ENCODE measurements at places on chromosomes 12 and 14.

GRCh38 chr12:116525418-116526001 lies 33.7 kb upstream of the MAP1LC3B2 start:
- DNase-seq = peak; percentile 72

DNA sequence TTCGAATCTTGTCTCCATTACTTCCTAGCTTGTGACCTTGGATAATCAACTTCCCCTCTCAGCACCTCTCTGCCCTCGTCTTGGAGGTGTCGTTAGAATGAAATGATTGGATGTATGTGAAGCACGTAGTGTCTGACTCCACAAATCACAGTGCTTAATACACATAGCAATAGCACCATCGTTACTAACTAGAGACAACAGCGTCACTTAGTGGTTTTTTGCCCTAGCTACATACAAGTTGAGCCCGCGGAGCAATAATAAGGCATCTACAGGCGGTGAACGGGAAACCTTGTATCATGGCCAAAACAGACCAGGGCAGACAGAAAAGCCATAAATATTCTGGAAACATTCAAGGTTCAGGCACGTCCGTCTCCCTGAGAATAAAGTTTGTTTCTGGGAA lies 154.9 kb downstream of the ASCL4 start:
- DNase-seq = no peak

DNA sequence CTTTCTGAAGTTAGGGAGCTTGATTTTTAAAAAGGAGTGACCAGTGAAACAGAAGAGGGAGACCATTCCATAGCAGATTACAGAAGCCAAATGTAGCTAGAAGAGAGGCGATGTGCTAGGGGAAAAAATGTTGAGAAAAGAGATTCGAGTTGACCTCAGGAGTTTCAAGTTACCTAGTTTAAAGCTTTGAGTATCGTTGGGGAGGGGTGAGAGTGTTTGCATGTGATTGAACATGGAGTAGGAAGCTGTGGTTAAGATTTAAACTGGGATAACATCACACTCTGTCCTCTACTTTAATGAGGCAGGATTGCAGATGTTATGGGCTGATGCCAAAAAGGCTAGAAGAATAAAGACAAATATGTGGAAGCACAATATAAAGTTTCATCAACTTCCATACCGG lies 3.7 kb downstream of the LETMD1 start:
- DNase-seq = peak; percentile 18

GRCh38 chr12:122243965-122244364 lies 18.1 kb upstream of the DIABLO start:
- no peak for DNase-seq

DNA sequence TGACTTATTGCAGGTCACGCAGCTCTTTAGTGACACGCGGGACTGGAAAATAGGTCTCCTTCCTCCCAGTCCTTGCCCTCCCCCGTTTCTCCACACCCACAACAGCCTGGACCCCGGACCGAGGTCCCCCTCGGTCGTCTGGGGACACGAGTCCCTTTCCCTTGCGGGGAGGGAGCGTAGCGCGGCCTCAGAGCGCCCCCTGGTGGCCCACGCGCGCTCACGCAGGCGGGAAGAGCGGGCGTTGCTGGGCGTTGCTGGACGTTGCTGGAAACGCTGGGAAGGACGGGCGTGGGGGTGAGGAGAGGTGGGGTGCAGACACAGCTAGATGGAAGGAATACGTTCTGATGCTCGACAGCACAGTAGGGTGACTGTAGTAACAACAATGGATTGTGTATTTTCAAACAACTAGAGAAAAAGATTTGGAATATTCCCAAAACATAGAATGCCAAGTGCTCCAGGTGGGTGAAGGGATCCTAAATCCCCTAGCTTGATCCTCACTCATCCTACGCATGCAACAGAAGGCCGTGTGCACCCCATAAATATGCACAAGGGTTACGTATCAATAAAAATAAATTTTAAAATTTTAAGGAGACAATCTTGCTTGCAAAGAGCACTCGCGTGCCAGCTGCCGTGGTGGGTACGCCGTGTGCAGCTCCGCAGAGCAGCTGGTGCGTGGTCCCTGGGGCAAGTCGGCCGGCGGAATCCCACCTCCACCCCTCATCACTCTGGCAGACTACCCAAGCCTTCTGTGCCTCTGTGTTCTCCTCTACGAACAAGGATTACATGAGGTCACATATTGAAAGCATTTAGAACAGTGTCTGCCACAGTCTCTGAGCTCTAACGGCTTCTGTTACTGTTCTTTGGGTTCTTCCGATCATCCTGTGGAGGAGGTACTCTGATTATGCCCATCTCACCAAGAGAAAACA lies 87.4 kb downstream of the B4GALNT3 start:
- peak; percentile 51 for DNase-seq

GRCh38 chr14:55123852-55124639 lies 5.0 kb upstream of the LGALS3 start:
- DNase-seq = no peak

DNA sequence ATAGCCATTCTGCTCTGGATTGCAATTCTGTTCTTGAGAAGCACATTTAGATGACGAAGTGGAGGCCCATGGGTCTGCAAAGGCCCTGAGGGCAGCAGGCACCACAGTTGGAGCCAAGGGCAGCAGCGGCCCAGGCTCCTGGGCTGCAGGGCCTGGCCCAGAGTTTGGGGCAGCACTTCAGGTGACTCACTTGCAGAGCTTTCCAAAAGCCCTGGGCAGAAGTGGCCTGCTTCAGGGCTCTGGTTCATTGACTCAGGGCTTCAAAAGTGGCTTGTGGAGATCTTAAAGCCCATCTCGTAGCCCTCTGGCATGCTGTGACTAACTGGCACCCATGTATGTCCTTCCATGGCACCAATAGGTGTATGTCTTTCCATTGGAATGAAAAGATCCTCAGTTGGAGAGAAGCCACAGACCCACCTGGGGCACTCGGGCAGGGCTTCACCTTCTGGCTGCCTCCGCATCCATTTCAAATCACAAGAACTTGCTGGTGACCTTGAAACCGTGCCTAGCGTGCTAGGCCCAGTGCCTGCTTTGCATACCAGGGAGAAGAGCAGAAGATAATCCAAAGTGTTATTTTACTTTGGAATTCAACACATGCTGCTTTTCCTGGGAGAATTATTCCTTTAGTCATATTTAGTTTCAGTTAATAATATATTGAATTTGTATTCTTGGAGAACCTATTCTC lies 106.7 kb downstream of the PRMT8 start:
- no peak for DNase-seq

DNA sequence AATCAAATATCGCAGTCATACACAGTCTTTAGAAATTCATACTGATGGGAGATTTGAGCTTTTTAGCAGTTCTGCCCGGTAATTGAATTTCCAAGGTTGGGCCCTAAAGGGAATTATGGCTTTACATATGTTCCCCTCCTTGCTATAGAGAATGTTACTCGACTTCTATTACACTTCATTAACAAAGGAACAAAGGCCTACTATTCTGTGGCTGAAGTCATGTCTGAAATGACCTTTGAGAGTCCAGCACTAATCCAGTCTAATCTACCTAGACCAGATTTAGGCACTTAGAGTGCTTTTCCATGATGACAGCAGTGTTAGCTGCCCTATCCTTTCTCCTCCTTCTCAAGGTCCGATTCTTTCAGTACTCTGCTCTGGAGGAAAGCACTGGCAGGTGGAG lies 305.3 kb downstream of the MED13L start:
- DNase-seq = no peak

DNA sequence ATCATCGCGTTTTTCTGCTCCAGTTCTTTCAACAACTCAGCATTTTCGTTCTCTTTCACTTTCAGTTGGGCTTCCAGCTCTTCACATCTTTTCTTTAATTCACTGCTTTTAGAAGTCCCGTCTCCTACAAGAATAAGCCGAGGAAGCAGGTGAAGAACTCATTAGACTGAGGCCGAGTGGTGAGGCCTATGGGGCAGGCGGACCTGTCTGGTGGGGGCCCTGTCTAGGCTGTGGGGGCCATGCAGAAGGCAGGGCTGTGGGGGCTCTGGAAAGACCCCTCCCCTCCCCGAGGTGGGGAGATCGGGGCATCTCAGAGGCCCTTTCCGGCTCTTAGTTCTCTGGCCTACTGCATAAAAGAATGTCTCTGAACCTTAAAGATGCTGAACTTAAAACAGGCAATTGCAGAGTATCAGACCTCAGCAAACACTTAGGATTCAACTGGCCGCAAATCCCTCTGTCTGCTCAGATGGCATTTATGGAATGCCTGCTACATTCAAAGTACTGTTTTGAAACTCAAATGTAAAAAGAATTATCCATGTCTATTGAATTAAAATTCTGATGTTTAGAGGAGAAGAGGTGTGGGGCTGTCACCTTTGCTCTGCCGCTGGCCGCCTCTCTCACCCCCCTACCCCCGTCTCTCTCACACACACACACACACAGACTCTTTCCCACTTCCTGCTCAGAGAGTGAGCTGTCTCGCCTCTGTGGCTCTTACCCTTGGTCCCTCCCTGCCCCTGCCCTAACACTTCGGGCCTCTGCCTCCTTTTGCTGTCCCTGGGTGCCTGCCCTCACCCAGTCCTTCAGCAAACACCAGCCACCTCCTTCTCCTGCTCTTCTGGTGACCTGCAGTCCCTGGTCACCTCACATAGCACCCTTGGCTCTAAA lies 34.7 kb downstream of the CCDC92 start:
- no peak for DNase-seq

DNA sequence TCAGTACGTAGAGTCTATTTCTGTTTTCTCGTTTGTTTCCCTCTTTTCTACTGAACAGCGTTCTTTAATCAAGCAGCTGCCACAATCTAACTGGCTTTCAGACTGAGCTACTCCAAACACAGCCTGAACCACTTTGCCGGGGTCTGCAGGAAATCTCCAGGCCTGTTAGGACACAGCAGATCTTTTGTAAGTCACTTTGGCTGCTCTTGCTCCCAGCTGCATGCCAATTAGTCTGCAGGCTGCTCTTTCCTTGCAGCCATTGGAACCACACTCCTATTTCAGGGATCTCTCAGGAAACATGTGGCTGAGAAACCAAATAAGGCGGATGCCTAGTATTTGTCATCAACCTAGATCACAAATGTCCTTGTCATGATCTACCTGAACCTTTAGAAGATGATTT lies 73.6 kb downstream of the TMTC1 start:
- no peak for DNase-seq

- no peak for DNase-seq
Measured at GRCh38 chr12:32334371-32334777, 65.0 kb upstream of the FGD4 start.

DNA sequence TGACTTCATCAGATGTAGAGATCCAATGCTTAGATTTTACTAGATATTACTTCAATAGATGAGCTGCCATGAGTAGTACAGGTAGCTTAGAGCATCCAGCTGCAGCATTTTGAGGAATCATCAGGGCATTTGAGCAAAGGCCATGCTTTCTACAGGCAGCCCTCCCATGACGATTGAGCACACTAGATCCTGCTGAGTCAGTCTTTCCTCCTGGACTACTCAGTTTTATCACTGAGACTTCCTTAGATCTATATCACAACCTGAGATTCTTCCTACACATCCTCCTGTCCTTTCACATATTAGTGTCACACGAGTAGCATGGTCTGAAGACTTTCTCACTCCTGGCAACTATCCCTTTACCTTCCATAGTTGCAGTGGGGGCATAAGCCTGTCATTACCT lies 1401.8 kb downstream of the FSCB start:
- no peak for DNase-seq

DNA sequence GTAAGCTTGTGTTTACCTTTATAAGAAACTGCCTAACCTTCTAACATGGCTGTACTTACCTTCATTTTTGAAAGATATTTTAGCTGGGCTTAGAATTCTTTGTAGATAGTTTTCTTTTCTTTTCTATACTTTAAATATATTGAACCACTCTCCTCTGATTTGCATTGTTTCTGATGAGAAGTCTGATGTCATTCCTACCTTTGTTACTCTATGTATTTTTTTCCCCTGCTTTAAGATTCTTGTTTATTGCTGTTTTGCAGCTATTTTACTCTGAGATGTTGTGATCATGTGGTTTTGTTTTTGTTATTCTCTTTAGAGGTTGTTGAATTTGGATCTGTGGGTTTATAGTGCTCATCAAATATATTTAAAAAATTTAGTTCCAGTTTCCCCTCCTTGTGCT lies 31.8 kb downstream of the CNOT2 start:
- DNase-seq = no peak
